ENCODE measurements at places on chromosomes 2 and 18.

DNA sequence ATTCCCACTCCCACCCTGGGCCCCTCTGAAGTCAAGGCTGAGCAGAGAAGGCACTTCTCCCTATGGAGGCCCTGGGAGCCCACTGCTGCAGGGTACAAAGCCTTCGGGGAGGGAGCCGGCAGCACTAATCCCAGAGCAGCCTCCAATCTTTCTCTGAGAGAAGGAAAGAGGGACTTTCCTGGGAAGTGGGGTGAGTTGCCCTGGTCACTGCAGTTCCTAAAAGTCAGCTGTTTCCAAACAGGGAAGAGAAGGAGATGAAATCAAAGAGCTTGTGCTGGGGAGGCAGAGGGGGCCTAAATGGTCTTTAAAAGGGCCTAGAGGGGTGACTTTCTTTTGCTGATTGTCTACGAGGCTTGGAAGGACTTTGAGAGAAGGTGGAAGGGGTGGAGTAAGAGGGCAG is 264.7 kb downstream of the TNS1 start:
- no peak for DNase-seq

- no peak for DNase-seq
These were observed 7.1 kb upstream of the SOS1 start for GRCh38 chr2:39127973-39128372.

DNA sequence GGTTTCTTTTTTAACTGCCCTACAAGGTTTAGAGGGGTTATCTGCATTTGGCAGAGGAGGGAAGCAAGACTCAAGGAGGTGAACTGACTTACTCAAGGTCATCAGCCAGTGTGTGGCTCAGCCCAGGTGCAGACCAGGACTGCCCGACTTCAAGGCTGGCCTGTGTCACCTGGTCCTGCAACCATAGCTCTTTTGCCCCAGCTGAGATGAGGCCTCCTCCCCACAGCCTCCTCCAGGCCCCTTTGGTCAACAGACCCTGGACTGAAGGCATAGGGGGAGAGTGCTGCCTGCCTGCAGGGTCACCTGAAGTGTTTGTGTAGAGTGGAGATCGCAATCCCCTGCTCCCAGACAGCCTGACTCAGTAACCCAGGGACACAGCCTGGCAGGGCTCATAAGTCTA is 168.5 kb upstream of the GLI2 start:
- DNase-seq, result no peak

DNA sequence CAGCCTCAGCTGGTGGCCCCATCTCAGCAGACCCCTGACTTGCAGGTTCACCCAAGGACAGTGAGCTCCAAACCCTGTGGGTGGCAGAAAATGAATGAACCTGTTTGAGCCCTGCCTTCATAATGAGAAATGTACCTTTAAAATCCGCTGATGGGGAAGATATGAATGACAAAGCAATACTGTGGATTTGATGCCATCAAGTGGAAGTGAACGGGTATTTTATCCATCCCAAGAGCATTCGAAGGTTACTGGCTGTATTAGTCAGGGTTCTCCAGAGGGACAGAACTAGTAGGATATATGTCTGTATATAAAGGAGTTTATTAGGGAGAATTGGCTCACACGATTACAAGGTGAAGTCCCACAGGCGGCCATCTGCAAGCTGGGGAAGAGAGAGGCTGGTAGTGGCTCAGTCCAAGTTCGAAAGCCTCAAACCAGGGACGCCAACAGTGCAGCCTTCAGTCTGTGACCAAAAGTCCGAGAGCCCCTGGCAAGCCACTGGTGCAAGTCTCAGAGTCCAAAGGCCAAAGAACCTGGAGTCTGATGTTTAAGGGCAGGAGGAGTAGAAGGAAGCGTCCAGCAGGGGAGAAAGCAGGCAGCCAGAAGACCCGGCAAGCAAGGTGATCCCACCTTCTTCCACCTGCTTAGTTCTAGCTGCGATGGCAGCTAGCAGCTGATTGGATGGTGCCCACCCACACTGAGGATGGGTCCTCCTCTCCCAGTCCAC is 32.1 kb downstream of the TOGARAM2 start:
- DNase-seq, result no peak

DNA sequence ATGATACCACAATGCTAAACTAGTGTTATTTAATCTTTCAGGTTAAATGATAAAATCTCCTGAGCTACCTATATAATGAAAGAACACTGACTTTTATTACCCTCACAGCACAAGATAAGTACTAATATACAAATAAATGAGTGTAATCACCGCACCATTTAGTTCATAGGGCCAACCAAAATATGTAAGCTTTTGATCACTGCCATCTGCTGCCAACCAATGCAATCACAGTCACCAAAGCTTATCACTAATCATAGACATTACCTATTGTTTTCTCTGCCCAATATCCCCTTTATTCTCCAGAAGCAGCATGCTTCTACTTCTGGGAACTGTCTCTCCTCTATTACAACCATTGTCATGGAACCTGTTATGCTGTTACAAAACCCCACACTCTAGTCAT is 151.6 kb upstream of the LRATD1 start:
- DNase-seq, result no peak

GRCh38 chr2:128435576-128436478 is 117.2 kb upstream of the HS6ST1 start:
- no peak for DNase-seq

DNA sequence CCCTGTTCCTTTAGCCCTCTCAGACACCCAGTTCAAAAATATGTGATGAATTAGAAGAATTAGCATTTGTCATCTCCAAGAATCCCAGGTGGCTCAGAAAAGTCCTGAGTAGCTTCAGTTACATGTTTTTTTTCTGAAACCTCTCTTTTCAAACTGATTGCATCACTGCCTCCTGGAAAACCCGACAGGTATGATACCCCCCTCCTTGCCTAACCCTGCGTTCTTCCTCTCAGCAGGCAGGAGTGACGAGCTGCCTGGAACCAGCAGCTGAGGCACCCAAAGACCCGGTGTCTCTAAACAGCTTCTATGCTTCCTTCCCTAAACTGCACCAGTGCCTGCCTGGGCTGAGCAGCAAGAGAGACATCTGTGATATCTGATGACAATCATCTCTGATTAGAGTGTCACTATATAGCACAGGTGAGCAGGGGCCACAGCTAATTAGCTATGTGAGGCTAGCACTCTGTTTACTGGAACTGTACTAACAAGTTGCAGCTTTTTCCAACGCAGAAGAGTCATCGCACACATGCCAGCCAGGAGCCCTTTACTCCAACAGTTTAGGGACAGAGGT is 376.4 kb upstream of the ATP5MC3 start:
- no peak for DNase-seq

- peak; percentile 6 for DNase-seq
These were observed at the start of gene MOGAT1 for GRCh38 chr2:222671259-222672067. Gene MOGAT1 (plus strand): TSS chr2:222671658. CDS start chr2:222671786, 128 bp downstream.

DNA sequence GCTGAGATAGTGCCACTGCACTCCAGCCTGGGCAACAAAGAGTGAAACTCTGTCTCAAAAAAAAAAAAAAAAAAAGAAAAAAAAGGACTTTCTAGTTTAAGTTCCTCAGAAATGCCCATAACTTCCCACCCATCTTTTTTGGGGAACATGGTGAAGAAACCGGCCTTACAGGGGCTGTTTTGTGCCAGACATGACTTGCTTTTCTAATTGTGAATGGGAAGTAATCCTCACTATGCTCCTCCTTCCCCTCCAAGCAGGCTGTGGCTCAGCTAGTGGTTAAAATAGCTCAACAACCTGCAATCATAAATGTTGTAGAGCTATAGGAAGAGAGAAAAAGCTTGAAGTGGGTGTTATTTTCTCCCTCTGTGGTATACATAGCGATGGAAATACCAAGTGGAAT is 34.1 kb upstream of the OLA1 start:
- DNase-seq, result no peak

DNA sequence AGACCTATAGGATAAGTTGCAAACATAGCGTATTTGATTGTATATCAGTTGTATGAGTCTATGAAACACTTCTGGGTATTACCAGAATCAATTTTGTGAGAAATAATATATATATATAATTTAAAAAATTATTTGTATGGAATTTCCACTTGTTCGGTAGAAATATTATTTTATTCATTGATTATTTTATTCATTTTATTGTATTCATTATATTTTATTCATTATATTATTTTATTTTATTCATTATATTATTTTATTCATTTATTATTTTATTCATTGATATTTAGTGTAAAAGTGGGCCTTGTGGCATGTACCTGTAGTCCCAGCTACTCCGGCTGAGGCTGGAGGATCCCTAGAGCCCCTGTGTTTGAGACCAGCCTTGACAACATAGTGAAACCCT is 268.9 kb downstream of the ZNF407 start:
- DNase-seq, result no peak

DNA sequence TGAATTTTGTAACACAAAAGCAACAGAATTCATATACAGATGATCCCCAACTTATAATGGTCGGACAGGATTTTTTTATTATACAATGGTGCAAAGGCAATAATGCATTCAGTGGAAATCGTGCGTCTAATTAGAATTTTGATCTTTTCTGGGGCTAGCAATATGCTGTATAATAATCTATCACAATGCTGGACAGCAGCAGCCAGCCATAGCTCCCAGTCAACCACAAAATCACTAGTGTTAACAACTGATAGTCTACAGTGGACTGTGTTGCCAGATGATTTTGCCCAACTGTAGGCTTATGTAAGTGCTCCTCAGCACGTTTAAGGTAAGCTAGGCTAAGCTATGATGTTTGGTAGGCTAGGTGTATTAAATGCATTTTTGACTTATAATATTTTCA is 399.0 kb upstream of the SLC39A10 start:
- no peak for DNase-seq

DNA sequence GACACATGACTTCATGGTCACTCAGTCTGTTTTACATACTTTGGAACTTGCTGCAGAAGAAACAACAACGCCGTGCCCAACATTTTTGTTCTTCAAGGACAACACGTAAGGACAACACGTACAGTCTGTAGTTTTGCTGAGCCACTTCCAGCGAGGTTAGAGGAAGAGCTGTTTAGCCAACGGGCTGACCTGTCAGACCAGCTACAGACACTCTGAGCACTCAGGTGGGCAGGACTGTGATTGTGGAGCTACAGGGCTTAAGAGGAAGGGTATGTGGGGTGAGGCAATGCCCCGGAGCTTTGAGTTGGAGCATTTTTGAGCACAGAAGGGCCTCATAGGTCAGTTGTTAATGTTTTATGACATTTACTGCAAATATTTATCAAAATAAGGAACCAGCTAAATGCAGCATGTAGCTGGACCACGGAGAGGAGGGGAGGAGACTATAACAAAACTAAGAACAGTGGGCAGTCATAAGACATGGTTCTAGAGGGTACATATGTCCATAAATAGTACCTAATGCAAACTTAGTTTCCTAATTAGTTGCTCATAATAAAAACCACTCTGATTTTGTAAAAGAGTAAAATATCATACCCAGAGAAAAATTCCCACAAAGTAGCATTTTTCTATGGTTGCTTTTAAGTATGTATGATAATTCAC is 26.3 kb upstream of the NPC1 start:
- DNase-seq, result no peak

- DNase-seq, result no peak
These were observed 178.5 kb downstream of the THADA start for GRCh38 chr2:43417300-43417699.

GRCh38 chr2:118221536-118222272 is 133.4 kb downstream of the INSIG2 start:
- DNase-seq, result peak; percentile 16

DNA sequence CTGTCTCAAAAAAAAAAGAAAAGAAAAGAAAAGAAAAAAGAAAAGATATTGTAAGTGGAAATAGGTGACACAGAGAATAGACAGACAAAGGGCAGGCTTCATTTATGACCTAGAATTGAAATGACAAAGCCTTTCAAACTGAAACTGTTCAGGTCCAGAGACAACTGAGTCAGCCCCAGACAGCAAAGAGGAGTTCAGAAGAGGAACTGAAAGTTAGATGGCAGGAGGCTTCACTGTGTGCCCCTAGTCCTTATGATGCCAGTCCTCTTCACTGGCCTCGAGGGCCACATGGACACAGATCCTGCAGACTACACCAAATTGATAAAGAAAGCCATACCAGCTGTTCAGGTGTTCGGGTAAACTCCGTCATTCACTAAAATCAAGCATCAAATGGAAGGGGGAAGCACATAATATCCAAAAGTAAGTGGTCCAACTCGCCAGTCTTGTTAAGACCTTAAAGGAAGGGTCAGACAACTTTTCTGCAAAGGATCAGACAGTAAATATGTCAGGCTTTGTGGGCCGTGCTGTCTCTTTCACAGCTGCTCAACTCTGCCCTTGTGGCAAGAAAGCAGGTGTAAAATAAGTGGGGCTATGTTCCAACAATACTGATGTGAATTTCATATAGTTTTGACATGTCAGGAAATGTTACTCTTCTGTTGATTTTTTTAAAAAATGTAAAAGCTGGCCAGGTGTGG is 231.9 kb upstream of the MGAT5 start:
- DNase-seq, result no peak

GRCh38 chr2:156864325-156864724 is 393.2 kb upstream of the GALNT5 start:
- no peak for DNase-seq

- no peak for DNase-seq
These were observed 61.2 kb downstream of the NGEF start for GRCh38 chr2:232951891-232952290.

DNA sequence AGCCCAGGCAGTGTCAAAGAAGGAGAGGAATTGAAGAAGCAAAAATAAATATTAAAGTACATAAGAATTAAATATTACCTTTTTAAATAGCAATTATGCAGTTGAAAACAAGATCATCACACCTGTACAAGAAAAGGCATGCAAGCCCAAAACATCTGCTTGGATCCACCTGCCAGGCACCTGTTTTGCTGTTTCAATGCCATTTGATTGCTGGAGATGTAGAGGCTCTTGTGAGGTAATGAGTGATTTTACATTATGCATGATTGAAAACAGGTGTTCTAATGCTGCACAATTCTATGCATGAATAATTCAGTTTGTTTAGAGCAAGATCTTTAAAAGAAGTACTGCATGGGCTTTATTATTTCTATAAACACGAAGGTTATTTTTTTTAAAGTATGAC is 700.6 kb upstream of the ZEB2 start:
- DNase-seq, result no peak

DNA sequence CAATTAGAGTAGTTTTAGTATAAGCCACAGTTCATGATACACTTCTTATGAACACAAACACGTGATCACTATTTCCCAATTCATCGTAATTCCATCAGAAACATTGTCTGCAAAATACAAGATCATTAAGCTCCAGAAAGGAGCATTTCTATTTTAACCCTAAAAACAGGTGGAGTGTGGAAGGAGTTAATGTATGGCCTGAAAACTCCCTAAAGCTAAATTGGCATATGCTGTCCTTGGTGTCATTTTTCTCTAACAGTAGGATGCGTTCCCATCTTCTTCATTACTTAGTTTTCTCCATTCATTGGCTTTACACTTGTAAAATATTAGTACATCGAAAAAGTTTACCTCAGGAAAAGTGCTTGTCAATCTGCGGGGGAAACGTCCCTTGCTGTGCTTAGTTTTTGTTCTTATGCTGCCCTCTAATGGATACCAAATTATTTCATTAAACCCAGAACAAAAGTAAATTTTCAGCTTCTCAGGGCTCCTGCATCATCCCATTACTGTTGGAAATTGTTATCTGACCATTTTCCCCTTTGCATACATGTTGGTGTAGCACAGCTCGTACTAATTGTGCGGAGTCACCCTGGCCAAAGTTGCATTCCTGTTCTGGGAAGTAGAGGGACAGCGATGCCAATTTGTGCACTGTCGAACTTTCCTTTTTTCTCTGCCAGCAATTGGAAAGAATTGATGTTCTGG is 153.4 kb downstream of the GPD2 start:
- DNase-seq, result no peak

All from NCI-H1092 (cell line).